NCI-H1417 (cell line): ENCODE measurements at places on chromosomes 3 and 15.

- no peak for DNase-seq
These were observed 34.9 kb upstream of the GPR160 start for GRCh38 chr3:170002879-170003278.

GRCh38 chr3:111924283-111924682, 54.5 kb upstream of the ABHD10 start:
- DNase-seq = peak; percentile 15

- no peak for DNase-seq
These were observed 58.1 kb upstream of the MRPS22 start for GRCh38 chr3:139285691-139286090.

- no peak for DNase-seq
These were observed 1.3 kb downstream of the ABHD2 start for GRCh38 chr15:89089316-89090230.

DNA sequence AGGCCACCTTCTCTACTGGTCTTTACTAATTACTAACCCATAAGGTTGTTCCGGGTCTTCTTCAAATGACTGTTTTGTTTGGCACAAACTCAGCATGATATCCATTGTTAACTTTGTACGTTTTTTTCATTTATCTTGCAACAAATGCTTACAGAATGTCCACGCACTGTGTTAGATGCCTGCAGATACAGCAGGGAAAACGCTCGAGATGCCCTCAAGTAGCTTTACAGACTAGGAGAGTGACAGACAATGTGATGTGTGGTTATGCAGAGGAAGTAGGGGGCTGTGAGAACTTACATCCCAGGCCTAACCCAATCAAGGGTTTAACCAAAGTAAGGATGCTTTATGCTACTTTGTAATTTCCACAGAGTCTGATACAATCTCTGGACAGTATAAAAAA, 949 bp upstream of the RFC4 start:
- no peak for DNase-seq

DNA sequence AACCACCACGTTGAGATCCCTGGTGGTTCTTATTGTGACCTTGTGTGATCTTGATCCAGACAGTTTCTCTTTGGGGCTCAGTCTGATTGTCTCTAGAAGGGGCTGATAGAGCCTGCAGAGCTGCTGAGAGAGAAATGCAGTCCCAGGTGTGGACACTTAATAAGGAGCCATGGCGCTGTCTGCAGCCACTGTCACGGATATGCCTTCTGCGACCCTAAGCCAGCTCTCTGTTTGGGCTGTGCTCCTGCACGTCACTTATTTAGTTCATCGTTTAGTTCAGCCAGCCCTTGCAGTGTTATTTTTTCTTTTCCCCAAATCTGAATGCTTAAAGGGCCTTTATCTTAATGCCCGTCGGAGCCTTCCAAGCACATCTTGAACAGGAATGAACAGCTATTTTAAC, 12.0 kb downstream of the SLC6A1 start:
- DNase-seq = no peak

GRCh38 chr3:197692641-197693040, 44.1 kb downstream of the RUBCN start:
- DNase-seq = no peak

DNA sequence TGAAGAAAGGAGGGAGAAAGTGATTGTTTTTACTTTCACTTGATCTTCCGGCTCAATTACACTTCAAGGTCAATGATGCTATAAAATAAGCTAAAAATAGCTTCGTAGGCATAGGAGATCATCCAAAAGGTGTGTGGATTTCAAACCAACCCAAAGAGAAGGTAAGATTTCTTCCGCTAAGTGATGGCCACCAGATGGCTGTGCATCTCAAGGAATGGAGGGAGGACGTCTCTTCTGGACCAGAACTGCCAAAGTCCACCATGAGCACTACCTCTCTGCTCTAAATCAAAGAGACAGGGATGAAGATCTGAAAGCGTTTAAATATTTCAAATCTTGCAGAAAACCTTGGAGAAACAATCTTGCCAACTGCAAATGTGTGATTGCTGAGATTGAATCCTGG, 199.1 kb upstream of the ZPLD1 start:
- DNase-seq = peak; percentile 75

DNA sequence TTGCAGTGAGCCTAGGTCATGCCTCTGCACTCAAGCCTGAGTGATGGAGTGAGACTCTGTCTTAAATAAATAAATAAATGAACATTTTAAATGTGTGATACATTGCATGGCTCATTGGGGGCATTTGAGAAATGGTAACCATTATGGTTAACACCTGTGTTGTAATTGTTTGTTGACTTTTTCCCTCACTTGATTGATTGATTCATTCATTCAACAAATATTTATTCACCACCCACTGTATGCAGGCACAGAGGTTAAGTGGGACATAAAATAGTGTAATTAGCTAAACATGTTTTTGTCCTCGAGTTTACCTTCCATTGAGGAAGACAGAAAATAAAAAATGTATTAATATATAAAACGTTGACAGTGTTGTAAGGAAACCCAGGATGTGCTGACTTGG, 127.1 kb upstream of the ANKRD28 start:
- peak; percentile 55 for DNase-seq
